WTC11 (cell line): ENCODE measurements at places on chromosomes 5 and 9.

DNA sequence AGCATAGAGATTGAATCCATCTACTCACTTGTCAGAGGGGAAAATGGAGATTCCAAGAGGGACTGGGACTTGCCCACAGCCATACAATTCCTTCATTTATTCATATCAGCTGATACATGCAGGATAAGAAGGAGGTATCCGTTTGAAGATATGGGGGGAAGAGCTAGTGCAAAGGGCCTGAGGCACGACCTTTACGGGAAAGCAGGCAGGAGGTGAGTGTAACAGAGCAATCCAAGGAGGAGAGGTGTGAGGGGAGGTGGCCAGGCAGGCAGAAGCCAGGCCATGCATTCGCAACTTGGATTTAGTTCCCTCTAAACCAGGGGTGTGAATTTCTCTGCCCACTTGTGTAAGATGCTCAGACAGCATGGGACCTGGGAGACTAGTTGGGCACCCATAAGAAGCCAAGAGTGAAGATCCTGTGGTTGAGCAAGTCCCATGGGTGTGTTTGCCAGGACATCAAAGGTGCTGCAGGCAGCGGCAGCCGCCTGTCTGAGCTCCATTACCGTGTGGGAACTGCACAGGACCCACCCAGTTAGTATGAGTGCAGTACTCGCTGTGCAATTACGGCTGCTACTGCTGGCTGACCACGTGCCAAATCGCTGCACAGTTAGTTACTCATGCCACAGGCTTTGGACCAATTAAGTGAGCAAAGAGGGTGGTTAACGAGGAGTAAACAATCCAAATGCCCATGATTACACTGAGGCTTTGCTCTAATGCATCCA, 31.4 kb upstream of the FAT2 start:
- DNase-seq: no peak

- no peak for DNase-seq
Measured at GRCh38 chr5:149543361-149544027, 7.7 kb downstream of the CSNK1A1 start.

- DNase-seq: no peak
Measured at GRCh38 chr5:150516011-150516410, 8.1 kb downstream of the NDST1 start.

DNA sequence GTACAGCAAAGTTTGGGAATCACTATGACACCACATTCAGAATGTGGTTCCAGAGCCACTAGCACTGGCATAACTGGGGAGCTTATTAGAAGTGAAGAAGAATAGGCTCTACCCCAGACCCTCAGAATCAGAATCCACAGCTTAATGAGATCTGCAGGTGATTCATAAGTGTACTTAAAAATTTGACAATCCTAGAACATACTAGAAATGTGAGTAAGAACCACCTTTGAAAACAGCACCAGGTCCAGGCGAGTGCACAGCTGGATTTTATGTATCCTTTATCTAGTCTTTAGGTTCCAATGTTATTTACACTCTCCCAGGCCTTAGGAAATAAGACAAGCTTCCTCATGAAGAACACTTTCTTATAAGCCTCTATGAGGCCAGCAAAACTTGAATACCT, 149.0 kb downstream of the NFIB start:
- no peak for DNase-seq

- DNase-seq: no peak
Measured at GRCh38 chr5:67364381-67364970, 167.9 kb upstream of the CD180 start.

DNA sequence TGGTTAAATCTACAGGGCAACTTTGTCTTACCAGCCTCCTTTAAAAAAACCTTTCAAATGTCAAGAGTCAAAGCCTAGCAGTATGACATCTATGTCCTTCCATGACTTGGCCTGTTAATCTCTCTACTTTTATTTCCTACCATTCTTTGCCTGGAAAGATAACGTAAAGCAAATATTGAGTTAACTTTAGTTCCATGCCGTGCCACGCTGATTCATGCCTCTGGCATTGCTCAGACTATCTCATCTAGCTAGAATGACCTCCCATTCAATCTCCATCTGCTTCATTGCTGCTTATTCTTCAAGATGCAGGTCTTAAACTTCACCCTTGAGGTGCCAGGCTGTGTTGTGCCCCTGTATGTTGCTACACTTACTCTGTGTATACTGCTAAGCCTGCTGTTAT, 729.8 kb downstream of the EFNA5 start:
- DNase-seq: no peak

- DNase-seq: no peak
Measured at GRCh38 chr5:147836439-147836838, 5.0 kb upstream of the SPINK1 start.

DNA sequence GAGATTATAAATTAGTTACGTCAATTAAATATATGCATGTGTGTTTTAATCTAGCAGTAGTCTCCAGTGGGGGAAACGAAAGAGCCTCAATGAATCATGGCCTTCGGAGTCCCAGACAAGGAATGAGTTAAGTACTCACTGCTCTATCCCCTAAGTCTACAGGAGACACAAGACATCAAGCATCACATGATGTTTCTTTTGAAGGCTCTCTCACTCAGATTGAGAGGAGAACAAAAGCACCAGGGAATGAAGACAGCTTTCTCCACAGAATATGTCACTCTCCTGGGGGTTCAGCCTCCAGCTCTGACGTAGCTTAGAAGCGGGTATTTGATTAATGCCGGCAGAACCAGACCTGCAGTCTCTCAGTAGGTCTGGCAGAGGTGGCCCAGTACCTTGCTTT, 381.4 kb downstream of the ACTL7B start:
- no peak for DNase-seq

GRCh38 chr5:101278011-101278687, 375.1 kb upstream of the ST8SIA4 start:
- no peak for DNase-seq

DNA sequence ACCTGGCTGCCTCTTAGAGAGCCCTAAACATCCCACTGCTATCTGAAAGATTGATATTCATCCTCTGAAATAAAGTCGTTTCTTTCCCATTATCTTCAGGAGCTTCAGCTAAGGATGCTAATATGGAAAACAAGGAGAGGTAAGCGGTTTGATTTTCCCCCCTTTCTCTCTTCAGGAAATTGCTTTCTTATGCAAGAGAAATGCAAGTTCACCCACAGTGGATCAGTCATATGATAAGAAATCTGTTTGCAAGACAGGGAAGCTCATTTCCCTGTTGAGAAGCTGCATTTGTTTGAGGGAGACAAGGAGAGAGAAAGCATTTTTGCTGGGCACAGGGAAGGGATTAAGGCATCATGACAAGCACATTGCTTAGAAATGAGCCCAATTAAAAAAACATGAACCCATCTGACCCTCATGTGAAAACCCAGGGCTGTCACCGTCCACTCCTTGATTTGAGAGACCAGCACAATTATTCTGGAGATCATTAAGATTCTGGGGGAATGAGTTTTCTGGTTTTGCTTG, 53.7 kb upstream of the BOD1 start:
- no peak for DNase-seq

DNA sequence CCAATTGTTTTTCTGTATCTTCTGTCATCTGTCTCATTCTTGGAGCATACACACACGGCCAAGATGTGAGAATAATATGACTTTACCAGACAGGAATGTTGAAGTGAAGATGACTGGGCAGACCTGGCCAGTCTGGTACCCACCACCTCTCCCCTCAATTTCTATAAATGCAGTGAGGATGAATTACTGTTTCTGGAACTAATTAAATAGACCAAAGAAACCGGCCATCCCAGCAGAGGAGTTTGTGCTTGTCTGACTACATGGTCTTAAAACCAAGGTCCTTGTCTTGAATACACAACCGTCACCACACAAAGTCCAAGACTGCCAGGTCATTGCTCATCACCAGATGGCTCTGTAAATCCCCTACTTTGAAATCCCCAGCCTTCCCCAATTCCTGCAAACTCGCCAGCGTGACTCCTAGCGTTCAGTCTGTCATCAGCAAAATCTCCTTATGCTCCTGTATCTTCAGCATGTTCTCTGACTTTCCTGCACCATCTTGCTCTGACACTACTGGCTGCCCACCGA, 147.2 kb downstream of the PDE4D start:
- DNase-seq: no peak

DNA sequence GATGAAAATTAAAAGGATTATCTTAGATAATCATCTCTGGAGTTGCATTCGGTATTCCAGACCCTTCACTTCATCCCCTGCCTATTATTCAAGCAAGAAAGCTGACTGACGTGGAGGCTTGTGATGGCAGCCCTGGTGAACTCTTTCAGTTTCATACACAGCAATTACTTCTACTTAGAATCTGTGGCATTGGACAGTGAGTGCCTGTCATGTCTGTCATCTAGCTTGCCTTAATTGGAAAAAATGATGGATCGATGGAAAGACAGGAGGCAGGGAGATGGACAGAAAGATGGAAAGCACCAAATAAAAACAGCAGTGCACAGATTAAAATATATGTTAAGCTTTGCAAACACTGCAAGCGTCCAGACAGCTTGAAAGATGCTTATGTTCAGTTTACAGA, 1371.0 kb upstream of the CDH6 start:
- no peak for DNase-seq
